ENCODE measurements at places on chromosomes 1 and 21.

- DNase-seq = no peak
Observed at GRCh38 chr1:66033781-66034180, 241.1 kb downstream of the PDE4B start.

DNA sequence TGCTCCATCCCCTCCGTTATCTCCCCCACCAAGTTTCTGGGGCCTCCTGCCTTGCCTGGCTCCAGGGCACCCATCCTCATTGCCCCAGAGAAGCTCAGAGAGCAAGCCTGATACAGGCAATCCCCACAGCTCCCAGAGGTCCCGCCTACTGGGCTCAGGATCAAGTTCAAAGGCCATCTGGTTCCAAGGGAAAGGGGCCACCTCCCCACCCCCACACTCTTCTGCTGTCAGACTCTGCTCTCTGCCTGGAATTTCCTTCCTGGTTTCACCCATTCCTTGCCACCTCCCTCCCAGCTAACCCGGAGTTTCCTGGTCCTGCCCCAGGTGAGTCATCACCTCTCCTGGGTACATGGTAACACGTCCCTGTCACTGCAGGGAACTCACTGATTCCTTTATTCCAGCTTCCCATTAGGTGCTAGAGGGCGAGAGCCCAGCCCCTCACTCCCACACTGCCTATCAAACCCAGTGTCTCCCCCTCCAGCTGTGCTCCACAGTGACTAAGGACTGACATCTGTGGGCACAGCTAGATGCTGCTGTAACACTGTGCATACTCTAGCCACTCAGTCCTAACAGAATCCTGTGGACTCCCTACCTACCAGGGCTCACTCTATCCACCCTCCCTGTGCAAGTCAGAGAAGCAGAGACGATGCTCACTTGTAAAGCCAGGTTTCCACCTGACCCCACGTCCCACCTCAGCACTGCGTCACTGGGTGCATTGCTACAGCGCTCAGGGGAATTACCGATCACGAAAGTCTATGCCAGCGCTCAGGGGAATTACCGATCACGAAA, 21.8 kb downstream of the RSPH1 start:
- DNase-seq = no peak

DNA sequence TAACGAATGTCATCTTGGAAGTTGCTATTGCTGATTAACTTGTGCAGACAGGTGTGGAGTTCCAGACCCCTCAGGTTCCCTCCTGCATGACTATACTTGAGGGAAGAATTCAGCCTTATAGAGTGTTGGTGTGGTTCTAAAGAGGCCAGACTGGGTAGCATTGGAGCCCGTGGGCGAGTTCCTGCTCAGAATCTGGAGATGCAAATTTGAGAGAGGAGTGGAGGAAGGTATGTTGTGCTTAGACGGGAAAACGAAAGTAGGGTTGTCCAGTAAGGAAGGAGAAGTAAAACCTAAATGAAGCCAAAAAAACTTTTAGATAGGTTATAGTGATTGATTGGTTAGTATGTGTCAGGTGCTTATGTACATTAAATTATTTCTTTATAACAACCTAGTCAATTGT, 79.2 kb downstream of the ZNF326 start:
- no peak for DNase-seq

- DNase-seq = no peak
Observed at GRCh38 chr1:63266857-63267256, 55.5 kb upstream of the FOXD3 start.

DNA sequence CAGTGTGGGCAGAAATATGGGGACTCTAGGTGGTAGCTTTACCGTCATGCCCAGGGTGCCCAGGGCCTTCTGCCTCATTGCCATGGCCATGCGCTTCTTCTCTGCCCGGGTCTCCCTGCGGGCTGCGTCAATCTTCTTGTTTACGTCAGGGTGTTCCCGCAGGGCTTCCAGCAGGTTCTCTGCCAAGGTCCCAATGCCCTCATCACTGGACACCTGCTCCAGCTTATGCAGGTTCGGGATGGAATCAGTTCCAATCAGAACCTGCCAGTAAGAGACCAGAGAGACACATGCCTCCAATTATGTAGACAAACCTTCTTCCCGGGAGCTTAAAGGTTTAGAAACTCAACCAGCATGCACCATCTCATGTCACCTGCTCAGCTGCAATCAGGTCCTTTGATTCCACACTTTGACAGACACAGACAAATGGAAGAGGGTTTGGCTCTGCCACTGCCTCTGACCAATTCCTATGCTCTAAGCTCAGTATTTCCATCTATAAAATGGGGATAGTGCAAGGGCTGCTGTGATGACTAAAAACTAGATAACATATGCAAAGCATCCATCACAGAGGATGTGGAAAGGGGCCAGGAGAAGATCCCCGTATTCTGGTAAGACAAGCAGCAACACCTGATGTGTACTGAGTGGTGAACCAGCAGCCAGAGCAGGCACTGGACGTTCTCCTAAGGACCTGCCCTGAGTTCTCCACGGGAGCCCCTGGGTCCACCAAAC, 121.2 kb downstream of the UBR4 start:
- DNase-seq = peak; percentile 22

DNA sequence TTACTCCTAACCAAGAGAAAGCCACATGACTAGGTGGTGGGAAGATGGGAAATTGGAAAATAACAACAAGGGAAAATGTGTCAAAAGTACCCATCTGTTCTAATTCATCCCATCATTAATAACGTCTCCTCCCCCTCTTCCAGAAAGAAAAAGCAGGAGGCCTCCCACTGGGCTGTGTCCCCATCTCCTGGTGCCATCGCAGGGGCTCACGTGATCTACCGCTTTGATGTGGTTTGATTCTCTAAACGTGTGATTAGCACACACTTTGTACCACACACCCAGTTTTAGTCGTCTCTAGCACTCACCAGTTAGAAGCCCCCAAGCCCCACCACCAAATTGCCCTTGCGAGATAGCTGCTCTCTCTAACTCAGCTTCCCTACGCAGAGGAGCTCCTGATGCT, 353.6 kb downstream of the RRAGC start:
- DNase-seq = no peak

GRCh38 chr21:31537872-31538576, 121.5 kb upstream of the SOD1 start:
- no peak for DNase-seq

- no peak for DNase-seq
Observed at GRCh38 chr1:203038217-203038741, 12.0 kb downstream of the PPFIA4 start.

GRCh38 chr1:64892576-64893573, 73.5 kb downstream of the JAK1 start:
- DNase-seq = no peak

GRCh38 chr1:15027515-15027986, 126.0 kb upstream of the TMEM51 start:
- DNase-seq = peak; percentile 39

- no peak for DNase-seq
Observed at GRCh38 chr1:14543191-14543840, 55.2 kb upstream of the KAZN start.

DNA sequence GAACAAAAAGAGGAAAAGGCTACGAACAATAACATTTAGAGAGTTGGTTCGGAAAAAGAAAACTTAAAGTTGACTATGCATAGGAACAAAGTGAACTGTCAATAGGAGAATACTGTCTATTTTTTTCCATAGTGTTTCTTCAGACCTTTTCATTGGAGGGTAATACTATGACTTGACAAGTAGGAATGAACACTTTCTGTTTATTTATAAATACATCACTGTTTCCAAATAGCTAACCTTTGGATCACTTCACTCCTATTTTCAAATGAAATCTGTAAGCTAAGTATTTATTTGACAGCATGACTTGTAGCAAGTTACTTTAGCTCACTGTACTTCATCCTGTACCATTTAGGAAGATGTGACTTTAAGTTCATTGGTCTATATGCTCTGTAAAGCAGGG, 221.3 kb downstream of the COL24A1 start:
- no peak for DNase-seq

DNA sequence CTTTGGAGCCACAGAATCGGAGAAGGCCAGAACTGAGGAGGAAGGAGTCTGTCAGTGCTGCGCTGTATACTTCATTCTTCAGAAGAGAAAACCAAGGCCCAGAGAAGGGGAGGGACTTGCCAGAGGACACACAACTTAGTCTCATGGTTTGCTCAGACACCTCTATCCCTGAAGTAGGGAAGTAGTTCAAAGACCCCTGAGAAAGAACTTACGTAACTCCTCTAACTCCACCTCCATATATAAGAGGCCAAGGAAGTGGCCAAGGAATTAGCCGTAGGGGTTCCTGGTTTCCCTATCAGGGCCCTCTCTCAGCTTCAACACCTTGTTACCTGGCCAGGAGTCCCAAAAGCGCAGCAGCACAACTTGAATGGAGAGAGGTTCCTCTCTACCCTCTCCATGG, 580 bp upstream of the NECTIN4 start:
- no peak for DNase-seq

GRCh38 chr1:162466797-162467196, 30.8 kb upstream of the UHMK1 start:
- DNase-seq = no peak

DNA sequence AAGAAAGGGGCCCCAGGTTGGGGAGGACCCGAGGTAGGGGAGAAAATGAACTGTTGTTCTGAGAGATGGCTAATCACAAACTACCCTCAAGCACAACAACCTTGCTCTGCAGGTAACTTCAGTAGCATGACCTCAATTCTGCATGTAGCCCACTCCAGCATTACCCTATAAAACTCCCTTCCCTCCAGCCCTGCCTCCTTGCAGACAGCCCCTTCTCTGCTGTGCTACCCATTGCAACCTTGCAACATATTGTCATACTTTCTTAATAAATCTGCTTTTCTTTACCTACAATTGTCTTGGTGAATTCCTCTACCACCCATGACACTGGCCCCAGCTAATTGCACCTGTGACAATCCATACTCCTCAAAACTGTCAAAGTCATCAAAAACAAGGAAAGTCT, 428.9 kb downstream of the MATN1 start:
- DNase-seq = no peak

- DNase-seq = no peak
Observed at GRCh38 chr1:234672349-234673135, 62.6 kb upstream of the IRF2BP2 start.

GRCh38 chr1:175804561-175804960, 61.2 kb upstream of the TNR start:
- DNase-seq = no peak

Measured in activated CD4-positive, alpha-beta T cell treated with anti-CD3 and anti-CD28 coated beads, Interleukin-10, Interleukin-2, amounts not matched to agents 100 ng/mL and 50 ng/mL, durations not matched to agents 16 hours and 8 hours (primary cell).